ENCODE measurements at places on chromosomes 6 and 20.

DNA sequence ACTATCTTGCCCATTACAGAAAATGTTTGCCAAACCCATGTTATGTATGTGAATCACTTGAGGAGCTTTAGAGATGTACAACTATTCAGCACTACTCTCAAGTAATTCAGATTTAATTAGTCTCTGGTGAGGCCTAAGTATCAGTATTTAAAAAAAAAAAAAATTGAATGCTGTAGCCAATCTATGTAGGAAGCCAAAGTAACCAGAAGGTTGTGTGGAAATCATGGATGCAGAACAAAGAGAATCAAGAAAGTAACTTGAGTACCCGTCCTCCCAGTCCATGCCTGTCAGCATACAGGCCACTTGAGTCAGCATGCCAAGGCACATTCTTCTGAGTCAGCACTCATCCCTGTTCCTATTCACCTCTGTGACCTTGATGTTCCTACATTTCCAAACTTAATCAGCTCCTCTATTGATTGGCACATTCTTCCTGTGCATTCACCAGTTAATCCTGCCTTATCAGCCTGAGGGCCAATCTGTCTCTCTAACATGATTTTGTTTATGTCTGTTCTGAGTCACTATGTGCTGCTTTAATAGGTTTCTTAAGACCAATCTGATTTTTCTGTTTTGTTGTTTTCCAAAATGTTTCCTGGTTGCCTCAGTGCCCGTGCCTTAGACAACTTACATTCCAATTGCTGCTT, 165.6 kb downstream of the KCNQ5 start:
- ATAC-seq, result peak; percentile 28

GRCh38 chr20:60250251-60250650, 292.0 kb downstream of the CDH26 start:
- no peak for ATAC-seq

- no peak for ATAC-seq
Observed at GRCh38 chr6:18613319-18613925, 226.3 kb downstream of the RNF144B start.

DNA sequence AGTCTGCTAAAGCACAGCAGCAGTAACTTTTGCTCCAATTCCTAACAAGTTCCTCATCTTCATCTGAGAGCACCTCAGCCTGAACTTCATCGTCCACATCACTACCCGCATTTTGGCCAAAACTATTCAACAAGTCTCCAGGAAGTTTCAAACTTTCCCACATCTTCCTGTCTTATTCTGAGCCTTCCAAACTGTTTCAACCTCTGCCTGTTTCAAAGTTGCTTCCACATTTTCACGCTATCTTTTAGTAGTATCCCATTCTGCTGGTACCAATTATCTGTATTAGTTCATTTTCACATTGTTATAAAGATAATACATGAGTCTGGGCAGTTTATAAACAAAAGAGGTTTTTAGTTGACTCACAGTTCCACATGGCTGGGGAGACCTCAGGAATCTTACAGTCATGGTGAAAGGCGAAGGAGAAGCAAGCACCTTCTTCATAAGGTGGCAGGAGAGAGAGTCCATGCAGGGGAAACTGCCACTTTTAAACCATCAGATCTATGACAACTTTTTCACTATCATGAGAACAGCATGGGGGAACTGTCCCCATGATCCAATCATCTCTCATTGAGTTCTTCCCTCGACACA, 99.4 kb upstream of the GRIK2 start:
- no peak for ATAC-seq

GRCh38 chr6:20192625-20193024, 19.6 kb downstream of the MBOAT1 start:
- ATAC-seq, result no peak

DNA sequence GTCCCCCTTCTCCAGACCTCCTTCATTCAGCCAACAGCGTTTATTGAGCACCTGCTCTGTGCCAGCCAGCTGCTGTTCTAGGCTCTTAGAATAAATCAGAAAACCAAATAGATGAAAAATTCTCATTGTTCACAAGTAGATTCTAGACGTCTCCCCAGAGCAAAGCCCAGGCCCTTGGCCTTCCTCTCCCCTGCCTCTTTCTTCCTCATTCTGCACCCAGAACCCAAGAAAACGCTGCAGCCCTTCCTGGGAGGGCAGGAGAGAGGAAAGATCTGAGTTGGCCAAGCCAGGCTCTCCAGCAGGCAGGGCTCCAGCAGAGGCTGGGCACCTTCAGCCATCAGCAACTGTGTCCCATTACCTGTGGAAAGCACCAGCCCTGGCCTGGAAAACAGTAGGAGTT, 12.0 kb upstream of the BPI start:
- no peak for ATAC-seq

DNA sequence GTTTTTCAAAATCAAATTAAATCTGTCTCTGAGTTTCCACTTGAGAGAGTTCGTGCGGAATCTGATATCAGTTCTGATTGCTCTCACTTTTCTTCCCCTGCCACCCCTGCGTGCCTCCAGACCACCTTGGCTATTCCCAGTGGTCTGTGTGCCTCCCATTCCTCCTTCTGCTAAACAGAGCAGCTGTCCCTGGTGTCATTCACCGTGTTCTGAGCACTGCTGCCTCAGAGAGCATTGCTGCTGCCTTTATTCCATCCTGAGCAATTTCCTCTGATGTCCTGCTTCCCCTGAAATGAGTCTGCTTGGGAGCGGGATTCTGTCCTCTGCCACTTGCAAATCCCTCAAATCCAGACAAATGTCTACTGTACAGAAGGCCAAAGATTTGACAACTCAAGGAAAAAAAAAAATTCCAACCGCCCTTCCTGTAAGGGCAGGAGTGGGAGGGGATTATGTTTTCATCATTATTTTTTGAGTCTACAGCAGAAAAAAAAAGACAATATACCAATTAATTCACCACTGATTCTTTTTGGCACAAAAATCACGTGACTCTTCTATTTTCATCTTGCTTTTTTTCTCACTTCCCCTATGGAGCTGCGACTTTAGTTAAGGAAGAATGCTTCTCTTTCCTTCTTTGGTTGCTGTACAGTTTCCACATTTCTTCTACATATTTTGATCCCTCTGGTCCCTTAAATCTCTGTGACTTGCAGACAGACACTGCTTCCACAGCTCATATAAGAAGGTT, 833.0 kb downstream of the EPHA7 start:
- ATAC-seq, result no peak

DNA sequence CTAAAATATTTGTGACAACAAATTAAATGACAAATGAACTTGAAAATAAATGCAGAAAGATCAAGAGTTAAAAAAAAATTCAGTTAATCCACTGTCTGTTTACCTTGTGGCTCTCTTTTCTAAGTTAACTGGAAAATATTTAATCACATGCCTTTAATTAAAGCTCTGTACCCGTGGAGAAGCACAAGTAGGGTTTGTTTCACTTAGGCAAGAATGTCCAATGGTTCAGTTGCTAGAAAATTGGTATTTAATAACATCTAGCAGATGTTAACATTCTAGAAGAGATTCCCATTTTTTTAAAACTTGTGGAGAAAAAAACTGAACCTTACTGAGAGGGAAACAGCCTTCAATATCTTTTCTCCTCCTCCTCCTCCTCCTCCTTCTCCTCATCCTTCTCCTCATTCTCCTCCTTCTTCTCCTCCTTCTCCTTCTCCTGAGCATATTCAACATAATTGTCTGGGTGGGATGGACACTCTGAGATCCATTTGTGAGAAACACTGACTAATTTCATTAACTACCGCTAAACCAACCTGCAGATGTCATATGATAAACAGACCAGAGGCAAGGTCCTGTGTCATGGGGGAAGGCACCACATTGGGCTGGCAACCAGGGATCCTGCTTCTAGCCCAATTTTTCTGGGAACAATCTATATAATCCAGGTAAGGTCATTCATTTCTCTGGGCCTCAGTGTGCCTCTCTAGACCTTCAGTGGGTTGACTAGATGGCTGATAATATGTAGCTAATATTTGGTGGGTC, 44.1 kb upstream of the AKIRIN2 start:
- ATAC-seq, result no peak

DNA sequence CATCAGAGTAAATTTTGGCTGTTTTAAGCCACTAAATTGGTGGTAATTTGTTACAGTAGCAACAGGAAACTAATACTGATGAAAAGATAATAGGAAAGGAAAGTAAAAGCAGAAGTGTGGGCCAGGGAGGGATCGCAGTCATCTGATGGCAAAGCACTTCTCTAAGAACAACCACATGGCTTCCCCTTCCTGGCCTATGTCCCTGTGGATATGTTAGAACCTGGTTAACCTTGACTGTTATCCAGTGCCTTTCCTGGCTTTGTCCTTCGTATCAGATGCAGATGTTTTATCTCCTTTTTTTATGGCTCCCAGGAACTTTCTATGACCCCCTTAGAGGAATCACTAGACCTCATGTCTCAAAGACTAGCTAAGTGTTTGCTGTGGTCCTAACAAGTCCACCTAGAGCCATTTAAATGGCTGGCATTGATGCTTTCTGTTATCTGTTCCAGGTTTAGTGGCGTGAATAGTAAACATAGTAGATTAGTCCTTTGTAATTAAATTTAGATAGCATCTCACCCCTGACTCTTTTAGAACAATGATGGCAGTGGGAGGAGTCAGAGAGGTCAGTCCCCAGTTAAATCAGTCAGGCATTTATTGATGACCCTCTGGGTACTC, 79.2 kb upstream of the PHACTR2 start:
- ATAC-seq, result no peak

- no peak for ATAC-seq
Observed at GRCh38 chr6:166318227-166318626, 10.0 kb upstream of the PRR18 start.

DNA sequence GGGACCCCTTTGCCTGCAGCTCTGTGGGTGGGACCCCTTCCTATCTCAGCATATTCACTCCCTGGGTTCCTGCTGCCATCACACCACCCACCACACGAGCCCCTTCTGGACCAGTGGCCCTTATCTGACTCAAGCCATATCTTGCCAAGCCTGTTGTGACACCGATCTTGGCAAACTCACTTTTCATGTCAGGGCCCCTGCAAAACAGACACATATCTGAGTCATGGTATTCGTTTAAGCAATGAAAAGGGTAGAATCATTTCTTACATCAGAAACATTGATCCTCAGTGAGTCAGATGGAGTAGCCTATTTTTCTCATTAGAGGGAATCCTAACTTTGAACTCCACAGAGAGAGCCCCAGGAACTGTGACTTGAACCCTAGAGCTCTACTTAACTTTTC, 10.6 kb downstream of the RAET1E start:
- ATAC-seq, result peak; percentile 14

GRCh38 chr6:122161136-122161535, 238.3 kb upstream of the HSF2 start:
- ATAC-seq, result no peak

- no peak for ATAC-seq
Observed at GRCh38 chr6:14857501-14857900, 388.4 kb upstream of the JARID2 start.

- no peak for ATAC-seq
Observed at GRCh38 chr6:162123797-162124196, 603.8 kb downstream of the PRKN start.

- no peak for ATAC-seq
Observed at GRCh38 chr20:14259689-14260088, 77.7 kb downstream of the FLRT3 start.

- no peak for ATAC-seq
Observed at GRCh38 chr20:7195704-7196103, 428.2 kb downstream of the BMP2 start.

DNA sequence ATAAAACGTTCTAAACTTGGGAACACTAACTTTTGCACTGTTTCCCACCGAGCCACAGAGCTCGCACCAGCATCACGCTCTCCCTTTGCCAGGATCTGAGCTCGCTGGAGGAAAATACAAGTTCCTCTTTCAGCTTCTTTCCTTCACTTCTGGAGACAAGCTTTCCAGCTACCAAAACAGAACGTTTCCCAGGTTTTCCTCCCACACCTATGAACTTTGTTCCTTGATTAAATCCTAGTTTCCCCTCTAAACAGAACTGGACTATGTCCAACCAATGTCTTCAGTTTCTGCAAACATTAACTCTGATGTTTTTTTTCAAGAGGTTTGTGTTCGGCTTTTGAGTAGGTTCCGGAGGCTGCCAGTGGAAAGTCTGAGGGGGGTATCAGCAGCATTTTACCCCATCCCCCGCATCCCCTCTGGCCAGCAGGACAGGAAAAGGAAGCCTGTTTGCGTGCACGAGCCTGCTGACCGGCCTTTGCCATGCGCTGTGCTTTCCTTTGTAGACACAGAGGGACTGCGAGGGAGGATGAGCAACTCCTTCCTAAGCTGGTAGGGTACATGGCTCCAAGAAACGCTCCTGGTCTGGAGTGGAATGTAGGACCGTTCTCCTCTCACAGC, 135.5 kb downstream of the LY86 start:
- peak; percentile 73 for ATAC-seq

GRCh38 chr6:132952031-132952867, 137.9 kb downstream of the RPS12 start:
- no peak for ATAC-seq

- no peak for ATAC-seq
Observed at GRCh38 chr6:32198345-32198696, 5.9 kb upstream of the GPSM3 start.

DNA sequence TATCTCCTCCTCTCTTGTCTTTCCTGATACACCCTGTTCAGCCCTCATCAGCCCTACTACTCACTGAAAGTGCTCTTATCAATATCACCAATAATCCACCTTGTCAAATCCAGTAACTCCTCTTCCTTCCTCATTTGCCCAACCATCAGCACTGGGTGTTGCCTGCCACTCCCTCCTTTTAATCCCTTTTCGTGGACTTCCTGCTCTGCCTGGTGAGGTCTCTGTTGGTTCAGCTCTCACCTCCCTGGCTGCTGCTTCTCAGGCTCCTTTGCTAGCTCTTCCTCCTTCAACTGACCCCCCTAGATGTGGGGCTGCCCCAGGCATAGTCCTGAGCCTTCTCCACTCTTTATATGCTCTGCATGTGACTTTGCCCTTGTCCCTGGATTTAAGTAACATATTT, 92.5 kb downstream of the PREP start:
- ATAC-seq, result no peak

GRCh38 chr6:119090256-119090655, 11.8 kb upstream of the FAM184A start:
- no peak for ATAC-seq

DNA sequence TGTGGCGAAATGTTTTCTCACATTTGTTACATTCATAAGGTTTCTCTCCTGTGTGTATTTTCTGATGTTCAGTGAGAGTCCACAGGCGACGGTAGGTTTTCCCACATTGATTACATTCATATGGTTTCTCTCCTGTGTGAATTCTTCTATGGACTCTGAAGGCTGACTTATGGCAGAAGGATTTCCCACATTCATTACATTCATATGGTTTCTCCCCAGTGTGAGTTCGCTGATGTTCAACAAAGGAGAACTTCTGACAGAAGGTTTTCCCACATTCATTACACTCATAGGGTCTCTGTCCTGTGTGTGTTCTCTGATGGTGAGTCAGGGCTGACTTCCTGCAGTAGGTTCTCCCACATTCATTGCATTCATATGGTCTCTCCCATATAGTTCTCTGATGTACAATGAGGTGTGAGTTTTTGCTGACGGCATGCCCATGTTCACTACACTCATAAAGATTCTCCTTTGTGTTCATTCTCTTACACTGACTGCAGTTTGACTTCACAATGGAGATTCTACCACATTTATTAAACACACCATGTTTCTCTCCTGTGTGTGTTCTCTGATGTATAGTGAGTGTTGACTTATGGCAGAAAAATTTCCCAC, 11.9 kb downstream of the ZNF334 start:
- ATAC-seq, result no peak

- ATAC-seq, result no peak
Observed at GRCh38 chr6:301526-301925, 9.2 kb downstream of the DUSP22 start.

- ATAC-seq, result no peak
Observed at GRCh38 chr6:170523256-170524171, 29.6 kb downstream of the PSMB1 start.

Measured in gastroesophageal sphincter (tissue), 4 donors.